ENCODE measurements at places on chromosomes 3 and 15.

DNA sequence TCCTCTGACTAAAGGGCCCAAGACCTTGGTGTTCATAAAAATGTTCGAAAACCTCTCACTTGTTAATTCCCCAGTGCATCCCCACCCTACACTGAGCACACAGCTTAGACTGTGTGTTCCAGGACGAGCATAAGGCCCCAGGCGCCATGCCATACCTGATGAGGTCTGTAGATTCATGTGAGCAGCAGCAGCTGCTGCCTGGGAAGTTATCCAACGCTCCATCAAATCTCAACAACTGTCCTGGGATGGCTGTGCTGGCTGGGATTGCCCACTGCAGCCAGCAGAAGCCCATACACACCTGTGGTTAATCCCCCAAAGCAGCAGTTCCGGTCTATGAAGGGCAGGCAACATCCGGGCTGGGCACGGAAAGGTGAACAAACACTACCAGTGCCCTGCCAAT is 391.2 kb downstream of the IL20RB start:
- peak; percentile 91 for DNase-seq

- no peak for DNase-seq
Observed at GRCh38 chr3:116083683-116084082, 361.6 kb downstream of the LSAMP start.

GRCh38 chr15:70046679-70047369 is 50.9 kb downstream of the TLE3 start:
- no peak for DNase-seq

DNA sequence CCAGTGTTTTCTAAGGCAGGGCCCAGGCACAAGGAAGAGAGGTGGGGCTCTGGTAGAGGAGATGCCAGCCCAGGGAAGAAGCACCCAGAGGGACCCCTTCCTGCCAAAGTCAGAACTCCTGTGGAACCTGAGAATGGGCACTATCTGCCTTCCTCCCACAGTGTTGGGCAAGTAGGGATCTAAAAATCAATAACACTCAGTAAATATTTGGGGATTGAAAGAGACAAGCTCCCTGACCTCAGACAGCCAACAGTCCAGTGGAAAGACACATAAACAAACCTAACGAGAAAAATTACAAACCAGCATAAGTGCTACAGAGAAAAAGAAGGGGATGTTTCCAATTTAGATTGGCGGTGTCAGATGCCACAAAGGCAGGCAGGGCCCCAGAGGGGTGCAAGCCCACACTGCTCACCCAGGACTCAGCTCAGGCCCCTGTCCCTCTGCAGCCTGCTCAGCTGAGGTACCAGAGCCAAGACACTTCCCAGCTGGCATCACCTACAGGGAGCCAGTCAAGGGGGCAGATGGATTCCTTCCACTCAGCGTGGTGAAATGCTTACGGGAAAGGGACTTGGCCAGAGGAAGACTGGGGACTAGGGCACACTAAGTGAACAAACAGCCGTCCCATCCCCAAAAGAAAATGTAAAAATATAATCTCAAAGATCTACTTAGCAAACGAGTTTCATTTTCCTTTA is 15.9 kb downstream of the ADCY5 start:
- no peak for DNase-seq
